Ureter (tissue), 1 donor: ENCODE measurements at places on chromosomes 7 and 10. TPM values are rescaled to one million over a fixed set of nuclear protein-coding genes. Genes with fewer than 3 reads are reported as not detected.

- DNase-seq = no peak
Measured at GRCh38 chr7:47506382-47507339, 75.2 kb downstream of the TNS3 start.

ARHGEF35 gene
- 9.7 TPM for total RNA-seq

DNA sequence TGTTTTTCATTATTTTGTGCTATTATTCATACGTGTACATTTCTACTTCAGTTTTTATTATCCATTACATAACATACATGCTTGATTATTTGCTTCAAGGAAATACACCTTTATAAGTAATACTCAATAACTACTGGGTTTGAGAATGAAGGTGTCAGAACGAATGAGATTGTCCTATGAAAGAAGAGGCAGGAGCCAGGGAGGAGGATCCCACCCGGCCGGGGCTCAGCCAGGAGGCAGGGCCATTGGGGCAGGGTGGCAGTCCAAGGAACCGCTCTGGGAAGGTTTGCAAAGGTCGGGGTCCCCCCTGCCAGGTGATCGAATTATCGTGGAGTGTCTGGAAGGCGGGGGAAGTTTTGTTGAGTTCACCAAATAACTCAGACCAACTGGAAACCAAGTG is 9.1 kb downstream of the TRIM56 start:
- no peak for DNase-seq

GRCh38 chr7:143005632-143006260 is 21.2 kb downstream of the OR9A2 start:
- DNase-seq = no peak

PTPRE gene
- 33.0 TPM for total RNA-seq

- DNase-seq = no peak
Measured at GRCh38 chr7:30183749-30184369, 49.1 kb downstream of the MTURN start.

CPA4 gene
- not detected for total RNA-seq

GRCh38 chr10:91024541-91024940 is 103.7 kb upstream of the ANKRD1 start:
- no peak for DNase-seq

- no peak for DNase-seq
Measured at GRCh38 chr7:112018305-112019030, 187.7 kb downstream of the DOCK4 start.

GRCh38 chr7:55438085-55438756 is 73.1 kb downstream of the LANCL2 start:
- DNase-seq = no peak

GRCh38 chr10:70328967-70329366 is 45.2 kb upstream of the NPFFR1 start:
- DNase-seq = no peak

GRCh38 chr10:1368842-1369171 is 312.6 kb downstream of the WDR37 start:
- DNase-seq = peak; percentile 42

DNA sequence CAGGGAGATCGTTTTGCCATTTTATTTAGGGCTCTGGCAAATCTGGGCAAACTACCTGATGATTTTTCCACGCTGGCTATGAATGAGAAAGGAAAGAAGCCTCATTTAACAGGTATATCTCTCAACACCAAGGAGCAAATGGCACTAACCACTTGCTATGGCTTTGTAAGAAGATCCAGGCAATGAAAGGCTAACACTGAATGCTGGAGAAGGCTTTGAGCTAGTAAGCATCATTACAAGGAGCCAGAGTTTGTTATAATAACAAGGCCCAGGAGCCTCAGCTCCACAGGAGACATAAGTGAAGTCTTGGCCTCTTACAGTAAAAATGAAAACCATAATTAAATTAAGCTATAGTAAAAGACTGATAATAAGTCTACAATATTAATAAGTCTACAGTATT is 123.1 kb downstream of the CNOT4 start:
- DNase-seq = no peak

- DNase-seq = no peak
Measured at GRCh38 chr7:138169441-138169851, 93.2 kb downstream of the AKR1D1 start.

DNA sequence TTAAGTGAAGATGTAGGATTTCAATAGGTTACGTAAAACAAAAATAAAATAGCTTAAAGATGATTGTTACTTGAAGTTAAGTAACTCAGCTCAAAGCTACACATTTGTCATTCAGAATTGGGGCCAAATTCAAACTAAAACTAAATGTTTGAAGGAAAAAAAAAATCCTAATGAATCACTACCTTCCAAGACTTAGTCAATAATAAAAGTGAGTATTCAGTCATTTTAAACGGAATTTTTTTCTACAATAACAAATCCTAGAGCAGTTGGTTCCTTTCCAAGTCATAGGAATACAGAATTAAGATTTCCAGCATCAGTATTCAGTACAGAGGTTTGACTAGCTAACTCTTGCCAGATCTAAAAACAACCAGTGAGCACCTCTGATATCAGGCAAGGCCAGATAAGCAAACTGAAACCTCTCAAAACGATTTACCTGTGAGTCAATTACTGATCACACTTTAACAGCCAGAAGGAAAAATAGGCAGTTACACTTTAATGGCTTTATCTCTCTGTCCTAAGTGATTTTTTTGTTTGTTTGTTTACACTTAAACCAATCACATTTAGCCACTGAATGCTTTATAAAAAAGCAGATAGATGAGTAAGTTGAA is 669.8 kb upstream of the ANKRD30A start:
- DNase-seq = no peak

GRCh38 chr10:6348096-6348874 is 145.6 kb downstream of the PFKFB3 start:
- DNase-seq = no peak

DNA sequence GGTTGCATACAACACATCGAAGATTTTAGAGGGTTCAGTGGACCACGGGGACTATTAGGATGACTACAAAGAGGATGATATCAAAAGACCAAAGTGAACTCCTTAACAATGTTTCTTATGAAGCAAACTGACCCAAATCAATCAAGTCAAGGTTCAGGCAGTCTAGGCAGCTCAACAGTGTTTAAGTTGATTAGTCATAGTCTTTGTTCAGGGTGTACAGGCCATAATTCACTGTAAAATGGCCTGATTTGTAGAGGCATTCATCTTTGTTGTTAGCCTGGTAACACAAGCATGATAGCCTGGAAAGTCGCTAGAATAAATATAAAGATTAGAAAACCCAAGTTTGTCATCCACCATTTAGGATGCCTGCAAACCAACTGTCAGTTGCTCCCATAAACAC is 32.6 kb downstream of the ANTXRL start:
- DNase-seq = no peak

DNA sequence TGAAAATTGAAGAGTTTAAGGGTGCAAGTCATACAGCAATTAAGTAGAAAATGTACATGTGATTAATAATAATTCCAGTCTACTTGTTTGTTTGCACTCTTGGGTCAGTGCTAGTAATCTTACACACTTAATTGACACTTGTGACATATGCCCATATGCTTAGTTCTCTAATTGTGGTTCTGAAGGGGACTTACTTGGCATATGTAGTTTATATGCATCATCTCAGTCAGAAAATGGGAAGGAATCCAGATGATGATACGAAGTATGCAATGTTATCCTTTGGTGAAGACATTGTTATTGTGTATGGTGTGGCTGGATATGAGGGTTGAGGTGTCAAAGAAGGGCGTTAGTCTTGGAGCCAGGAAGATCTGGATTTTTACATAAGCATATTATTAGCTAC is 193.5 kb upstream of the HDAC9 start:
- DNase-seq = no peak

DNA sequence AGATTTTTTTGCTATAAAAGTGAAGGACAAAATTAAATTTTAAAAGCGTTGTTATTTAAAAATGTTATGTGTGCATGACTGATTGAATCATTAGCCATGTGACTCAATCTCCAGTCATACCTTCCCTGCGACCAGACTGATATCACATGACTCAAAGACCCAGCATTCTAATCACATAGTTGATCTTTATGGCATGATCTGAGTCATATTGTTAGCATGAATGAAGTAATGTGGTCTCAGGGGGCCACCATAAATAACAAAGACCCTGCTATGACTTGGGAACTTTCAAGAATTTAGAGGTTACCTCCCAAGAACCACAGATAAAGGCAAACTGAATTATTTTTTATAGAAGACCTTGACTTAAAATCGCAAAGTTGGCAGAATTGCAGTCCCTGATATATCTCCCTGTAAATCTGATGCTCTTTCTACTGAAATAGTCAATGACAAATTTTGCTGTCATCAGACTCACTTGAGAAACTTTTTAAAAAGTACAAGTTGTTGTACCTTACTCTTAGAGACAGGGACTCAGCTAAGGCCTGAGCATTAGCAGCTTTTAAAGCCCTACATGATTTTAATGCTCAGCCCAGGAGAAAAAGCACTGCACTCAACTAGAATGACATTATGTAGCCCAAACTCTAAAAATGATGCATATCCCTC is 717.3 kb downstream of the XPNPEP1 start:
- no peak for DNase-seq

GRCh38 chr10:83076443-83076842 is 1062.9 kb upstream of the GHITM start:
- DNase-seq = no peak

DNA sequence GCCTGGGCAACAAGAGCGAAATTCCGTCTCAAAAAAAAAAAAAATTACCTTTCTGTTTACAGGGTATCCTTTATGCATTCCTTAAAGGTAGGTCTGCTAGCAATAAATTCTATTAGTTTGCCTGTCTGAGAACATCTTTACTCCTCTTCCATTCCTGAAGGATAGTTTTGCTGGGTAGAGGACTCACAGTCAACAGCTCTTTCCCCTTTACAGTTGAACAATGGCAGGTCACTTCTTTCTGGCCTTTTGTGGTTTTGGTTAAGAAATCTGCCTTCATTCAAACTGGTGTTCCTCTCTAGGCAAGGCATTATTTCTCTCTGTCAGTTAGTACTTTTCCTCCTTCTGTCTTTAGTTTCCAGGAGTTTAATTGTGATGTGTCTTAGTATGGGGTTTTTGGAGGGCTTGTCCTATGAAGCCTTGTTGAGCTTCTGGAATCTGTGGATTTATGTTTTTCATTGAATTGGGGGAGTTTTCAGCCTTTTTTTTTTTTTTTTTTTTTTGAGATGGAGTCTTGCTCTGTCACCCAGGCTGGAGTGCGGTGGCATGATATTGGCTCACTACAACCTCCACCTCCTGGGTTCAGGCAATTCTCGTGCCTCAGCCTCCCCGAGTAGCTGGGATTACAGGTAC is 4.8 kb upstream of the DNAAF5 start:
- DNase-seq = no peak
